Activated naive CD8-positive, alpha-beta T cell treated with anti-CD3 and anti-CD28 coated beads for 36 hours (primary cell): ENCODE measurements at places on chromosomes 11 and 22. TPM values are rescaled to one million over a fixed set of nuclear protein-coding genes. Genes with fewer than 3 reads are reported as not detected.
A peak's percentile ranks its signal among the peaks of the same experiment; 100 is the strongest.

- no peak for DNase-seq
Measured at GRCh38 chr11:128500493-128500892, 86.9 kb downstream of the ETS1 start.

GRCh38 chr11:18321578-18321968 is 367 bp downstream of the HPS5 start:
- no peak for DNase-seq

DNA sequence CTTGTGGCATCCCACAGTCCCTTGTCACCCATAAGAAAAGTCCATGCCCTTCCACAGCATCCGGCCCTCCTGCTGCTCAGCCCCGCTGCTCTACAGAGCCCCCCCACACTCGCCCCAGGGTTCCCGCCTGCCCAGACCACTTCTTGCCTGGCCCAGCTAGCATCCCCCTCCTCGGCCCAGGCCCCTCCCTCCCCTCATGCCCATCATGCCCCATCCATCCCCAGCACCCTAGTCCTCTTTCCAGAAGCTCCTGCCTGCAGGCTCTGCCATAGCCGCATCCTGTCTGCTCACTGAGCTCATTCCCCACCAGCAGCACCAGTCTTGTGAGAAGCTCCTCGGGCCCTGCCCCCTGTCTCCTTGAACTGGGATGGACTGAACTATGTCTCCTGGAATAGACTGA is 54.4 kb downstream of the LINC01488 start:
- no peak for DNase-seq

GRCh38 chr22:37802310-37803194 is 5.2 kb upstream of the GCAT start:
- peak; percentile 31 for DNase-seq

- DNase-seq: no peak
Measured at GRCh38 chr11:71065841-71066240, 186.5 kb downstream of the SHANK2 start.

- no peak for DNase-seq
Measured at GRCh38 chr11:55457641-55458040, 89.9 kb downstream of the OR4A15 start.

- DNase-seq: no peak
Measured at GRCh38 chr11:70360211-70360610, 38.1 kb upstream of the CTTN start.

DNA sequence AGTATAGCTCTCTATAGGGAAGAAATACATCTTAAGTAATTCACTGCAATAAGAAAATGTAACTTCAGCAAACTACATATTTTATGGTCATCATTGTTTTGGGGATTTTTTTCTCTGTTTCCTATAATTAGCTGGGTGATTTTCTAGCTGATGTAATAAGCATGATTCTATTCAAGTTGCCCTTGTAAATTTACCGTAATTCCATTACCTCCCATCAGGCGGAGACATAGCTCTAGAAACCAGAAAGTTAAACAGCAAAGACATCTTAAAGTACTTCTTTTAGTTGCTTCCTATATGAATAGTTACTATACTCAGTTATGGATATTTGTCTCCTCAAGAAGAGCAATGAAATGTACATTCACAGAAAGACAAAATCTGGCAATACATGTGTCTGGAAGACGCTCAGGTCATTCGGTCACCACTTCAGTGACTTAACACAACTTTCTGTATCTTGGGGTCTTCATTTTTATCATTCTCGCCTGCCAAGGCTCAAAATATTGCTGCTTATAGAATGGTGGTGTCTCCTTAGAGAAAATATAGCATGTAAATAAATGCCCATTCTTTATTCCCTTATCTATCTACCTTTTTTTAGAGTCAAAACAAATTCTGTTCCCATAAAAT is 239.9 kb upstream of the ZC3H12C start:
- no peak for DNase-seq

DNA sequence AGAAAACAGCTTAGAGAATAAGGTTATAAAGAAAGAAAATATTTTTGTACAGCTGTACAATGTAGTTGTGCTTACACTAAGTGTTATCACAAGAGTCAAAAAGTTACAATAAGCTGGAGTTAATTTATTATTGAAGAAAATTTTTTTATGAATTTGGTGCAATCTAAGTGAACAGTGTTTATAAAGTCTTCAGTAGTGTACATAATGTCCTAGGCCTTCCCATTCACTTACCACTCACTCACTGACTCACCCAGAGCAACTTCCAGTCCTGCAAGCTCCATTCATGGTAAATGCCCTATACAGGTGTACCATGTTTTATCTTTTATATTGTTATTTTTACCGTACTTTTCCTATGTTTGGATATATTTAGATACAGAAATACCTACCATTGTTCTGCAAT is 34.7 kb downstream of the GDPD4 start:
- no peak for DNase-seq

DNA sequence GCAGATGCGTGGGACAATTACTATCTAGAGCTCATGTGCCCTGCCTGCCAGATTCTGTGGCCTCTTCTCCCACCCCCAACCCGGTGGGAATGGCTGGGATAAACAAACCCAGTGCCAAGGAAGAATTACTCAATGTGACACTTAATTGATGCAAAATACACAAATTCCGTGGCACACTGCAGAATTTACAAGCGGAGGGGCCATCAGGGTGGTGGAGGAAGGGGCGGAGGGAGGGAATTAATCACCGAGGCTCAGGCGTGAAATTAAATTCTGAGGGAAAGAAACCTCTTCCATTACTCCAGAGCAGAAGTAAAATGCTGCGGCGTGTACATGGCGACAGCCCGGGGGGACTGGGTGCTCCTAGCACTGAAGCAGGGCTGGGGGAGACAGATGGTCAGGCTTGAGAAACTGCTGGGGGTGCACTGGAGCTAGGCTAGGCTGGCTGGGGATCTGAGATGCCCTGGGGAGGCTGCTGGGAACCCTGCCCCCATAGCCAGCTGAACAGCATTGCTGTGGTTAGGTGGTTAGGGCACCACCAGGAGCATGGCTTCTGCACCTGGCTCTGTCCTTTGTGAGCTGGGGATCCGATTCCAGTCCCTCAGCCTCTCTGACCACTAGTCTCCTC is 200.6 kb downstream of the CEP164 start:
- DNase-seq: no peak

- no peak for DNase-seq
Measured at GRCh38 chr22:18095101-18095805, 15.4 kb upstream of the TUBA8 start.

DNA sequence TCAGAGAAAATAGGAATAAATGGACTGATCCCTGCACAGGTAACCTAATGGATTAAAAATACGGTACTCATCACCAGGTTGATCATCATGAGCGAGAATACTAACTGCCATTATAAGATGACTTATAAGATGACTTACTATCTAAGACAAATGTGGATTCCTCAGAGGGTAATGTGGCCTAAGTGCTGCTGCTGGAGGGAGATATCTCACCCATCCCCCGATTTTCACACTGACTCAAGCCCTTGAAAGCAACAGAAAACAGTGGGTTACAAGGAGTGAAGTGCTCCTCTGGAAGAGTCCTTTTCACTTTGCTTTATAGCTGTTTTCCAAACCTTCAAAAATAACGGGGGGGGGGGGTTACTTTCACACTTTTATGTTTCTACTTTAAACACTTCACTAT is 920 bp downstream of the TMEM218 start:
- peak; percentile 8 for DNase-seq

GRCh38 chr11:92865352-92865751 is 104.1 kb upstream of the MTNR1B start:
- DNase-seq: no peak

- DNase-seq: no peak
Measured at GRCh38 chr11:120183701-120184141, 27.1 kb upstream of the OAF start.

GRCh38 chr11:35748644-35749043 is 86.1 kb downstream of the TRIM44 start:
- no peak for DNase-seq

The FAM180B gene
- not detected for total RNA-seq

The CEP126 gene
- 1.9 TPM for total RNA-seq

The PKNOX2 gene
- not detected for total RNA-seq

The APOL1 gene
- 19.3 TPM for total RNA-seq

The TMEM45B gene
- 0.58 TPM for total RNA-seq

The CYP2D6 gene
- total RNA-seq: 2.4 TPM

The TSPAN32 gene
- total RNA-seq: 5.5 TPM

The OR8K1 gene
- total RNA-seq: not detected

The MTA2 gene
- 200 TPM for total RNA-seq

The LRRC75B gene
- total RNA-seq: 0.91 TPM

The SLC16A8 gene
- not detected for total RNA-seq
